Chondrocyte (in vitro differentiated cells): ENCODE measurements at places on chromosomes 12 and 14. TPM values are rescaled to one million over a fixed set of nuclear protein-coding genes. Genes with fewer than 3 reads are reported as not detected.

DNA sequence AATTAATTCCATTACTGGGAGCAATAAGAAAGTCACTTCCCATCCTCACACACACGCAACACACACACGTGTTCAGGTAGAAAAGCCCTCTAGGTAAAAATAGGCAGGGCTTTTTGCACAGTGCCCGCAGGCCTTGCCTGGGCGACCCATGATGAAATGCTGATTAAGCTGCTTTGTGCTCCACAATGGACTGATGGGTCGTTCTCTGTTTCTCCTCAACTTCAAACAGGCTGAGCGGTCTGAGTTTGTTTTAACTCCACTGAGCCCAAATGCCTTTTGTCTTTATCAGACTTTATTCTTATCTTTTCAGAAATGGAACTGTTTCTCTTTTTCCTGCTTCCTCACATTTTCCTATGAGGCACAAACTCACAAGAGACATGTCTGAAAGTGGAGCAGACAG is 9.4 kb upstream of the DACT1 start:
- DNase-seq = no peak

DNA sequence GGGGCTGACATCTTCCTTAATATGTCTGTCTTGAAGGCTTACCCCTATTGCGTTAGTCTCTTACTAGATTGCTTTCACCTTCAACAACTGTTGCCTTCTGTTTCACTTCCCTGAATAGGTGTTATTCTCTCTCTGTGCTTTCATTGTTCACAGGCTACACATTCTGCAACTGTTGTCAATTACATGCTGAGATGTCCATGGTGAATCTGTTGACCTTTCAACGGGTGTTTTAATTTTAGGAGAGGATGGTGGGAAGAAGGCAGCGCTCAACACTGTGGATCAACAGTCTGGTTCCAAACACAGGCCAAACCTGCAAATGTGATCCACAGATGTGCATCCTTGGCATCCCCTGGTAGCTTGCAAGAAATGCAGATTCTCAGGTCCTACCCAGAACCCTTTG is 101.9 kb downstream of the DACT1 start:
- no peak for DNase-seq

Gene CFAP251
- total RNA-seq = 3.5 to 6.4 TPM (median 4.5 TPM) in 3 replicates

- no peak for DNase-seq
These were observed 7.3 kb downstream of the VAMP1 start for GRCh38 chr12:6463216-6463615.

- DNase-seq = no peak
These were observed 344.9 kb upstream of the STXBP6 start for GRCh38 chr14:25394791-25395391.

GRCh38 chr12:109873653-109874052 is 6.7 kb downstream of the GLTP start:
- no peak for DNase-seq

- DNase-seq = no peak
These were observed 414 bp upstream of the CDK17 start for GRCh38 chr12:96400631-96401075.

Gene CCDC197
- total RNA-seq = not detected in 3 replicates

Gene PLEK2
- not detected in 3 replicates for total RNA-seq

GRCh38 chr12:39671898-39672875 is 52.6 kb upstream of the ABCD2 start:
- no peak for DNase-seq

Gene PLBD1
- 2.4 to 5.5 TPM (median 4.1 TPM) in 3 replicates for total RNA-seq

DNA sequence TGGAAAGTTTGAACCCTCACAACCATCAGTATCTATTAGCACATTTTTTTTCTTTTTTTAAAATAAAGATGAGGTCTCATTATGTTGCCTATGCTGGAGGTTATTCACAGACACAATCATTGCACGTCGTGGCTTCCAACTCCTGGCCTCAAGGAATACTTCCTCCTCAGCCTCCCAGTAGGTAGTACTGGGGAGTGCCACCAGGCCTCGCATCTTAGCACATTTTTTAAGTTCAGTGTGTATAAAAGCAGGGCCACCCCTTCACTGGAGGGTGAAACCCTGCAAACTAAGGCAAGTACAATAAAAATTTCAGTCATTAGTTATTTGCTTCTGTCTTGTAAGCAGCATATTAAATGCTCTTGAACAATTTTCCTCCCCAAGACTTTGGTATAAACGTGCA is 114.2 kb upstream of the SINHCAF start:
- DNase-seq = no peak

Gene TMEM253
- 1.1 to 1.6 TPM (median 1.2 TPM) in 3 replicates for total RNA-seq

DNA sequence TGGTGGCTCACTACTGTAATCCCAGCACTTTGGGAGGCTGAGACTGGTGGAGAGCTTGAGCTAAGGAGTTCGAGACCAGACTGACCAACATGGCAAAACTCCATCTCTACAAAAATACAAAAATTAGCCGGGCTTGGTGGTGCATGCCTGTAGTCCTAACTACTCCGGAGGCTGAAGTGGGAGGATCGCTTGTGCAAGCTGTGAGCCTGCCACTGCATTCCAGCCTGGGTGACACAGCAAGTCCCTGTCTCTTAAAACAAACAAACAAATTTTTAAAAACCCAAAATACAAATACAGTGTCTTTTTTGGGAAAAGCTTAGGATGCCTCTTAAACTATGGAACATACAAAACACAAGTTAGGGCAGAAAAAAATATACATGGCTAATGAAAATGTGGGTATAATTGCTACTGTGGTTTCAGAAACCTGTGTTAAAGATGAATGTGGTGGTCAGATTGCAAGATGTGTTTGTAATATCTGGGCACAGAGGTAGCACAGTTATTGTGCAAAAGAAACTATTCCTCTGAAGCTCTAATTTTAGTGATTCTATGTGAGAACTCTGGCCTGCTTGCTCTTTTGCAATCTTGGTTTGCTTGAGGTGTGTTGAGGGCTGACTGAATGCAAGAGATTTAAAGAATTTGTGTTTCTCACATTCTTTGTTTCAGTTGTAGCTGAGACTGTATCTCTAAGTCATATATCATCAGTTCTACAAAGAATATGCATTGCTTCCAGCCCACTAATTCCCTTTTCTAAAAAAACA is 3.9 kb upstream of the HSPA2 start:
- no peak for DNase-seq

DNA sequence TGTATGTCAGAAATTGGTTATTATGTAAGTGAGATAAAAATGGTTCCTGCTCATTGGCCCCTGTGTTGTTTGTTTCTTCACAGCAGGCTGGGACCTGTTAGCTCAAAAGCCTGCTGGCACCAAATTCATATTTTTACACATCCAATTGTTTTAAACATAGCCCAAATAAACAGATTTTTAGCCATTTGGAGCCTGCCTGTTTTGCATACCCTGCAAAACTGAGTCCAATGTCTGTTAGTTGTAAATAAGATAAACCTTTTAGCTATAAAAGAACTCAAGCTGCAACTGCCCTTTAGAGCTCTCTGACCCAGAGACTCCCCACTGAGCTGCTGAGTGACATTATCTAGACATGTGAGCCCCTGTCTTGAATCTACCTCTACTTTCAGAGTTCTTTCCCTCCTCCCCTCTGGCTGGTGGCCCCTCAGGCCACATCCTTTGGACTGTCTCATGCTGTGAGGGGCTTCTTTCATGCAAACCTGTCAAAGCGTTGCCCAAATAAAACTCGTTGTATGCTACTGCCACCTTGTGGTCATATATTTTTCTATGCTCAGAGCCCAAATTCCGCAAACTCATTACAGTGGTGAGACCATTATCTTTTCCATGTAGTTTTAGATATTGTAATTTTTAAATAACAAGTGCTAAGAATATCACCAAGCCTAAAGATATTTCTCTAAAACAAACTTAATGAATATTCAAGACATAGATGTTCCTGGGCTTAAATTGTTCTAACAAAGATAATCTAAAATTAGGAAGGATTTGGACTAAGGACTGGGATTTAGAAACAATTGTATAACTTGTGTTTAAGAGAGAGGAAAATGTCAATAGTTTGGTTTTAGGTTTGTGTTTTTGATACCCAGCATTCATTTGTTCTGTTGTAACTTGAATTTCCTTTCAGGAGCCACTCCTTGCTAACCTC is 337.9 kb downstream of the AACS start:
- DNase-seq = no peak

DNA sequence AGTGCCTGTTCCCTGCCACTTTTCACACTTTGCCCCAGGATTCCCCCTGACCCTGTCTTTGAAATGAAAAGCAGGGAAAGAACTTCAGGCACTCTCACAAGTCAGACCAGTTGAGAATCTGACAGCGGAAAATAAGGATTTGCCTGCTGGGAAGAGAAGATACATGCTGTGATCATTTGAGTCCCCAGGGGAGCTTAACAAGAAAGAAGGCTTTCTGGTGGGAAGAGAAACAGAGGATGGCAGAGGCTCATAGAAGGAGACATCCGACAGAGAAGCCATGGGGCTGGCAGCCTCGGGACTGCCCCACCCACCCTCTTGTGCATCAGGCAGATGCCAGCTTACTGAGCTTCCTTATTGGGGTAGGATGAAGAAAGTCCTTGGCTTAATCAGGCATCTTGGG is 11.9 kb downstream of the TTC9 start:
- no peak for DNase-seq

- no peak for DNase-seq
These were observed 367.5 kb downstream of the DAD1 start for GRCh38 chr14:22221508-22221907.

Gene NEMP1
- 11.7 to 14.7 TPM (median 12.9 TPM) in 3 replicates for total RNA-seq

- DNase-seq = no peak
These were observed 18.7 kb upstream of the POP5 start for GRCh38 chr12:120599672-120600552.

DNA sequence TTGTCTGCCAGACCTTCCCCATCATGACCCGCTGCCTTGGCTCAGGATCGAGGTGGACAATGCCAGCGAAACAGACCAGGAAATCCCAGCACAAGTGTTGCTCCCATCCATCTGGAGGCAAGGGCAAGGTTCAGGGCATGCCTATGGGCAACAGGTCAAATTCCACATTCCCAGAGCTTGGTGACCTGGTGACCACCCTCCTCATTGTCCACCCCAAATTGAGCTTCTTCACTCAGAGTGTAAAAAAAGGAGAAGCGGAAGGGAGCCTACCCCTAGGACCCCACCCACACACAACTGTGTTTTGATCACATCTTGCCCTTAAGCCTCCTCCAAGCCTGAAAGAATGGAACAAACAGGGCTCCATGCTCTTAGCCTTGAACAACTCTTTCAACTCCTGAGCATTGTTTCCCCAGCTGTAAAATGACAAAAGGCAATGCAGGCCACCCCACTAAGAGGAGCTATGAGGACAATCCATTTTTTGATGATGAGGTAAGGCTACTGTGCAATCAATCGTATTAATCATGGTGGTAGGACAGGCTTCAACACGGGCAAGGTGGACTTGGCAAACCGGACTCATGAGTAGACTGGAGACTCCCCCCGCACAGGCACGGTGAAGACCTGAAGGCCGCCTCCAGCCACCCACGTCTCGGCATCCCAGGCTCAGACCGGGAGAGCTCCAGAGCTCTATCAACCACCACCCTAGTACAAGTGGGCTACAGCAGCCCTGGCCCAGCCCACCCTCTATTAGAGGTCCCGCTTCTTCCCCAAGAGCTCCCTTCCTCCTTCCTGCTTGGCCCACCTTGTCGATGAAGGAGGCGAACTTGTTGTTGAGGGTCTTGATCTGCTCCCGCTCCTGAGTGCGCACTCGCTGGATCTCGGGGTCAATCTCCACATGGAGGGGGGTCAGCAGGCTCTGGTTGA is 866 bp downstream of the KRT79 start:
- peak; percentile 32 for DNase-seq
